ENCODE measurements at places on chromosomes 12 and 14.

- no peak for DNase-seq
Observed at GRCh38 chr12:50647479-50647878, 116.4 kb upstream of the ATF1 start.

- no peak for DNase-seq
Observed at GRCh38 chr12:96424601-96425000, 24.4 kb upstream of the CDK17 start.

DNA sequence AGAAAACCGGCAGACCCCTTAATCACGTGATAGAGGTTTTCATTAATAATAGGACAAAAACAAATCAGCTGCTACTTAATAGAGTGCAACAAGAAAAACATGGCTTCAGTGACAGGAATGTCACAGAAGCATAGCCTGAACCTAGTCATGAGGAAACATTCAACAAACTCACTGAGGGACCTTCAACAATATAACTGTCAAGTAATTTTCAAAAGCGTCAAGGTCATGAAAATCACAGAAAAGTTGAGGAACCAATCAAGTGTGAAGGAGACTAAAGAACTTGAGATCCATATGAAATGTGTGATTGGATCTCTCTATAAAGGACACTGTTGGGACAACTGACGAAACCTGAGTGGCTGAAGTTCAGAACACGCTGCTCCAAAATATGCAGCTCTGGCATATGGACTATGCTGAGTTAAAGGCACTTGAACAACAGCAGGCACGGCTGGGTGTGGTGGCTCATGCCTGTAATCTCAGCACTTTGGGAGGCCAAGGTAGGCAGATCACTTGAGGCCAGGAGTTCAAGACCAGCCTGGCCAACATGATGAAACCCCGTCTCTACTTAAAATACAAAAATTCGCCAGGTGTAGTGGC, 16.3 kb downstream of the NDUFA12 start:
- no peak for DNase-seq

DNA sequence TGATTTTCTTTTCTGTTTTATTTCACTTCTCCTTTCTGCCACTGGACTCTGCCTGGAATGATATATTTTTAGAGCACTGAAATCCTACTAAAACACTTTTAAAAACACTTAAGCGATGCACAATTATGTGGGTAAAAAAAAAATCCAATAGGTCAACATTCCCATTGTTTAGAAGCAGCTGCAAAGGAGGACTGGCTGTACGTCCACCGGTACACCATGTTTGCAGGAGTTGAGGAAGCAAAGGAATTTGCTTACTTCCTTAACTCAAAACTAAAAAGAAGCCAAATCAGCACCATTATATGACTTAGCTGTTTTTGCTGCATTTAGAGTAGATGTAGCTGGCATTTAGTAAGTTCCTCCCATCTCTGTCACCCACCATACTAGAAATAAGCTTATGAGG, 186.8 kb upstream of the TMTC1 start:
- DNase-seq = no peak

GRCh38 chr12:52496054-52496453, 3.0 kb upstream of the KRT6A start:
- DNase-seq = no peak

GRCh38 chr14:103186909-103187586, 63.8 kb downstream of the TNFAIP2 start:
- no peak for DNase-seq

DNA sequence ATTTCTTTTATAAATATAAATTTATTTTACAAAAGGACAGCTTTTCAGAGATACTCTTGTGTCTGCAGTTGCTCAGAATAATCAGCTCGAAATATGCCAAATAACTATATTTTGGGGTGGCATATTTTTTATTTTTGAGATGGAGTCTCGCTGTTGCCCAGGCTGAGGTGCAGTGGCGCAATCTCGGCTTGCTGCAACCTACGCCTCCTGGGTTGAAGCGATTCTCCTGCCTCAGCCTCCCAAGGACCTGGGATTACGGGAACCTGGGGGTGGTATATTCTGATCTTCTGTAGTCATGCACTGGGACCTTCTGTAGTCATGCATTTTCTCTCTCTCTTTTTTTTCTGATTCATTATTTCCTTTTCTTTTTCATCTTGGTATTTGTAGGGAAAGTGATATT, 135.0 kb upstream of the AMIGO2 start:
- DNase-seq = peak; percentile 75

GRCh38 chr14:92690171-92691011, 58.0 kb downstream of the LGMN start:
- DNase-seq = no peak
